Mammary epithelial cell (primary cell): ENCODE measurements at places on chromosomes 3 and 15.

GRCh38 chr3:187971629-187972028 lies 182.3 kb upstream of the LPP start:
- DNase-seq, result no peak

DNA sequence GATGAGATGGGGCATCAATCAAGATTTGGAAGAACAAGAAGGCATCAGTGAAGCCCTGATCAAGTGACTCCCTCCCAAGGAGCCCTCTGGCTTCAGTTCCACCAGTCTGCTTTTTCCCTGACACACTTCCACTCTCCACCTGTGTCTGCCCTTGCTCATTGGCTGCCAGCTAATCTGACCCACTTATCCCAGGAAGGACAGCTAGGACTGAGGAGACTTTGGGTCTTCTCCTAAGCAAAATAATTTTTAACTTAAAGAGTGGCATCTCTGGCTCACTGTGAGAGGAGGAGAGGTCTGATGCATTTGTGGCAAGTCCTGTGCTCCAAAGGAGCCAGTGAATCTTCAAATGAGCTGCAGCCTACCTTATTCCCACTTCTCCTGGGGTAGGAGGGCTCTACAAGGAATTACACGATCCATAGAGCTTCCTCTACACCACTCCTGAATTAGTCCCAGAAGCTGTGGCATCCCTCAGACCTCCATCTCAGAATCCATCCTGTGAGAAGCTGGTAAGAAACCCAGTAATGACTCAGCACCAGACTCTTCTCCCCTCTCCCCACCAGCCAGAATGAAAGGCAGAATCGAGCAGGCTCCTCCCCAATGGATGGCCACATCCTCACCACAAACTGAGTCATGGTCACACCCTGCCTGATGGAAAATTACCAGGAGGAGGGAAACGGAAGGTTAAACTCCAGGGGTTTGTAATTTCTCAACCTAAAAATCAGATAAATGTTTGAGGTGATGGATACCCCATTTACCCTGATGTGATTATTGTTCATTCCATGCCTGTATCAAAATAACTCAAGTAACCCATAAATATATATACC lies 6.3 kb upstream of the PKM start:
- peak; percentile 97 for DNase-seq

- DNase-seq, result peak; percentile 45
These were observed 5.0 kb downstream of the VGLL4 start for GRCh38 chr3:11638495-11639358.

DNA sequence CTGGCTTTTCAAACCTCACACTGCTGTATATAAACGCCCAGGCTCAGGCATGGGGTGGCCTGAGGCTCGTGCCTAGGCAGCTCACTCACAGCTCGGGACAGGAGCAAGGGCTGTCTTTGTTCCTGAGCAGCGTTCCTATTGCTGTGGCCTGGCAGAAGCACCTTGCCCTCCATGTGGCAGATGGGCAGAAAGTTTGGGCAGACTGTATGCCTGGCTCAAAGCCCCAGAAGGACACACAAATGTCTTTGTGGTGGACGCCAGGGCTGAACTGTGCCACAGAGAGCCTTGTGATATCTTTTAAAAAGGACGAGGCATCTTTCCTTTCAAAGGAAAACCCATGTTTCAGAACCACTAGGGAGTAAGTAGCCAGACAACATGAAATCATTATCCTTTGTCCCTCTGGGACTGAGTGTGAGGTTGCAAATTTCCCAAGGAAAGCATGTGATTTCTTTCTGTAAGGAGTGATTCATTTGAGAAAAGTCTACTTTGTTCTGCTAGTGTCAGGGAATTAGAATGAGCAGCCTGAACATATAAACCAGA lies 29.3 kb upstream of the UBE2E1 start:
- peak; percentile 50 for DNase-seq

- DNase-seq, result no peak
These were observed 205.5 kb downstream of the MECOM start for GRCh38 chr3:169457807-169458697.

- no peak for DNase-seq
These were observed 87.6 kb upstream of the WNT5A start for GRCh38 chr3:55574671-55575070.

DNA sequence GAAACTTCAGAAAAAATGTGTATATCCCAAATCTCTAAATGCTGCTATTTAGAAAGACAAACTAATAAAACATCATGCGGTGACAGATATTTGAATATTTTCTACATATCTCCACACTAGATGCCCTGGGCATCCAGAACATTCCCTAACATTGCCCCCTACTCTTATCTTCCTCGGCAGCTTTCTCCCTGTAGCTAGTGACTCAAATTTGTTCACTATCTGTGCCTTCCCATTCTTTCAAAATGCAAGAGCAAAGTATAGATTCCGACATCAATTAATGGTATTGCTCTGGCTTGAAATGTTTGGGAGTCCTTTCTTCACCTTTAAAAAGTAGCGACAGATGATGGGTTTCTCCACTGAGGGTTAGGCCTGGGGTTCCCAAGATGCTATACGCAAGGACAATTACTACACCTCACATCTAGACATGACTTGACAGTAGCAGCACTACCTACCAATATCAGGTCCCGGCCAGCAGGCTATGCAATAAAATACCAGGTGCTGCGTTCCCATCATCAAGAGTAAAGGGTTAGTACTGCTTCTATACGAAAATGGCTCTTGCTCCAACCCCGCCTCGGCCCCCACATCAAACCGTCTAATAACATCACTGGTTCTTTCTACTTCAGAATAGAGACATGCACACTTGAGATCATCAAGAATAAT lies 631 bp downstream of the UBR1 start:
- peak; percentile 54 for DNase-seq

- no peak for DNase-seq
These were observed 28.2 kb upstream of the SUSD5 start for GRCh38 chr3:33246786-33247185.

DNA sequence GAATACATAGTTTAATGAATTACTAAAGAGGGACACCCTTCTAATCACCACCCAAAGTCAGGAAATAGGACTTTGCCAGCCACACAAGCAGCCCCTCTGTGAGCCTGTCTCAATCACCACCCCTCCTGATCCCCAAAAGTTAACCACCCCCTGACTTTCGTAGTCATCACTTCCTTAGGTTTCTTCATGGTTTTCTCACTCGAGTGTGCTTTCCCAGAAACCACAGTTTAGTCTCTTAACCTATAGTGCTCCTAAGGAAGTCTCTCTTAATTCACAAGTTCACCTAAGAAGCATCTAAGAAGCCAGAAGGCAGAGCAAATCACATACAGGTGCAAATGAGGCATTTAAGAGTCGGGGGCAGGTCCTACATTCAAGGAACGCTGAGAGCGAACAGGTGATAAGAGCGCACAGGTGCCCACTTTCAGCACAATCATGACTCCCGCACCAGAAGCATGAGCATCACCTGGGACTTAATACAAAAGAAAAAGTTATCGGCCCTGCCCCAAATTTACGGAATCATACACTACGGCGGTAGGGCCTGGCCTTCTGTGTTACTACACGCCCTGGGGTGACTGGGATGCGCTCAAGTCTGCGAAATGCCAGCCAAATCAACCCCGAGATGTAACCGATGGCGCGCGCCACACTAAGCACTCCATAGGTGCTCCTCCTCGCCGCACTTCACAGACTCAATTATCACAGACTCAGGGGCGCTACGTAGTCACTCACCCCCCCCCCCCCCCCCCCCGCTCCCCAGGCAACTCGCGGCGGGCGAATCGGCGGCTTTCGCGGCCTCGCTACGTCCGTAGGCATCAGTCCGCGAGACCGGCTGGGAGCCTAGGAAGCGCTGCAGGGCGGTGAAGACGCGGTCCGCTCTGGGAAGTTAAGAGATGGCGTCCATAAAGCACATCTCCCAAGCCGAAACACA lies 815 bp downstream of the ULK4 start:
- peak; percentile 72 for DNase-seq

- no peak for DNase-seq
These were observed 38.8 kb downstream of the FBXO22 start for GRCh38 chr15:75942464-75942863.

DNA sequence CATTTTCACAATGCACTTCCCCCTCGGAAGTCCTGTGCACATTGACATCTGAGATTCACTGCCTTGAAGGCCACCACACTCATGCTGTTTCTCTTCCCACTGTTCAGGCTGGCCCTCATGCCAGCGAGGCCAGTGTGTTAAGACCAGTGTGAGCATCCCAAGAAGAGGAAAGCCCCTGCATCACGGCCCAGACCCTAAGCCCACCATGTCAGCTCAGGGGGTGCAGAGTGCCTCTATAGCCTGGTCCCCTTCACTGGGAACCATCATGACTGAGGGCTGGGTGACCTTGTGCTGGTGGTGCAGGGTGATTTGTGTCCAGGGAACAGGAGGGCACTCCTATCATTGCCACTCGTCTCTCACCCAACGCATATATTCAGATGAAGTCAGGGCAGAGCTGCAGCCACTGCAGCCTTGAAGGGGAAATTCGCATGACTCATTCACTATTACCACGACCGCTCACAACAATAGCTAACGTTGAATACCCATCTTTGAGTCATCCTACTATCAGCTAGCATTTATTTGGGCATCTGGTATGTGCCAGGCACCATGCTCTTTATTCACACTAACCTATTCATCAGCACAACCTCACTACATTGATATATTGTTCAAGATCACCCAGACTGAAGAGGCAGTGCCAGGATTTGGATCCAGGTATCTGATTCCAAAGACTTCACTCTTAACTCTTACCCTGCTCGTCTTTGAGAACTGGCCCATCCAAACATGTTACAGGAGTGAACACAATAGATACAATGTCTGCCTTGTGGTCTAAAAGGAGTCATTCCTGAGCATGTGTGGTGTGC lies 58.8 kb upstream of the SLC6A11 start:
- peak; percentile 96 for DNase-seq

DNA sequence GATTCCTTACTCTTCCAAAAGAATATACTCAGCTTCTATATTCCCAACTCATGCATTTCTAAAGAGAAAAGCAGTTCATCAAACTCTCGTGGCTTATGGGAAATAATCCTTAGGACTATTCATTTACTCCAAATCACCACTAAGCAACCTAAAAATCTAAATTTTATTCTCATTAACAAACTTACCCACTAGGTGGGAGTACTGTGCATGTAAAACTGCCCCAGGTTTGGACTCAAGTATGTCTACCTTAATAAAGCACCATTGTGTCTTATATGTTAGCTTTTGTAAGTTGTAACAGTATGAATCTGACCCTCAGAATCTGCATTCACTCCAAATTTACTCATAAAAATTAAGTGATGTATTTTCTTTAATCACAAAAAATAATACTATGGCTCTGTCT lies 25.3 kb downstream of the RAD18 start:
- peak; percentile 11 for DNase-seq

GRCh38 chr3:127970966-127971592 lies 56.0 kb downstream of the KBTBD12 start:
- peak; percentile 41 for DNase-seq

DNA sequence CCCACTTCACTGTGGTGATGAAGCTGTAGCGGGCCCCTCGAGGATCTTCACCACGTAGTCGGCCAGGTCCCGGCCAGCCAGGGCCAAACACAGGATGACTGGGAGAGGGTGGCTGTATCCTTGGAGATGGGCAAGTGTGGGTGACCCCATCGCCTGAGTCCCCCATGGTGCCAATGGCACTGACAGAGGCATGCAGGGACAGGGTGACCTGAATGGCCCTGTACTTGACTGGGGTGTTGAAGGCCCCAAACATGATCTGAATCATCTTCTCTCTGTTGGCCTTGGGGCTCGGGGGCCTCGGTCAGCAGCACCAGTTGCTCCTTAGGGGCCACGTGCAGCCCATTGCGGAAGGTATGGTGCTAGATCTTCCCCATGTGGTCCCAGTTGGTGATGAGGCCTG lies 17.1 kb upstream of the AP3B2 start:
- no peak for DNase-seq

- DNase-seq, result no peak
These were observed 41.8 kb upstream of the XXYLT1 start for GRCh38 chr3:195312714-195313113.

- peak; percentile 60 for DNase-seq
These were observed 1.6 kb upstream of the TTLL3 start for GRCh38 chr3:9808345-9809037.

DNA sequence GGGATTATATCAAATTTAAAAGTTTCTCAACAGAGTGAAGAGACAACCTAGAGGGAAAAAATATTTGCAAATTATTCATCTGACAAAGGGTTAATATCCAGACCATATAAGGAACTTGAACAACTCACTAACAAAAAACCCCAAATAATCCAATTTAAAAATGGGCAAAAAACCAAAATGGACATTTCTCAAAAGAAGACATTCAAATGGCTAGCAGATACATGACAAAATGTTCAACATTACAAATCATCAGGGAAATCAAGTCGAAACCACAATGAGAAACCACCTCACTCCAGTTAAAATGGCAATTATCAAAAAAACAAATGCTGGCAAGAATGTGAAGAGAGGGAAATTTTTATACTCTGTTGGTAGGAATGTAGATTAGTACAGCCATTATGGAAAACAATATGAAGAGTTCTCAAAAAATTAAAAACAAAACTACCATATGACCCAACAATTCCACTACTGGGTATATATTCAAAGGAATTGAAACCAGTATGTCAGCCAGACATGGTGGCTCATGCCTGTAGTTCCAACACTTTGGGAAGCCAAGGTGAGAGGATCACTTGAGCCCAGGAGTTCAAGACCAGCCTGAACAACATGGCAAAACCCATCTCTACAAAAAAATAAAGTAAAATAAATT lies 88.5 kb downstream of the CSNK1G1 start:
- no peak for DNase-seq

GRCh38 chr15:41544650-41545015 lies 576 bp upstream of the RPAP1 start:
- DNase-seq, result no peak

DNA sequence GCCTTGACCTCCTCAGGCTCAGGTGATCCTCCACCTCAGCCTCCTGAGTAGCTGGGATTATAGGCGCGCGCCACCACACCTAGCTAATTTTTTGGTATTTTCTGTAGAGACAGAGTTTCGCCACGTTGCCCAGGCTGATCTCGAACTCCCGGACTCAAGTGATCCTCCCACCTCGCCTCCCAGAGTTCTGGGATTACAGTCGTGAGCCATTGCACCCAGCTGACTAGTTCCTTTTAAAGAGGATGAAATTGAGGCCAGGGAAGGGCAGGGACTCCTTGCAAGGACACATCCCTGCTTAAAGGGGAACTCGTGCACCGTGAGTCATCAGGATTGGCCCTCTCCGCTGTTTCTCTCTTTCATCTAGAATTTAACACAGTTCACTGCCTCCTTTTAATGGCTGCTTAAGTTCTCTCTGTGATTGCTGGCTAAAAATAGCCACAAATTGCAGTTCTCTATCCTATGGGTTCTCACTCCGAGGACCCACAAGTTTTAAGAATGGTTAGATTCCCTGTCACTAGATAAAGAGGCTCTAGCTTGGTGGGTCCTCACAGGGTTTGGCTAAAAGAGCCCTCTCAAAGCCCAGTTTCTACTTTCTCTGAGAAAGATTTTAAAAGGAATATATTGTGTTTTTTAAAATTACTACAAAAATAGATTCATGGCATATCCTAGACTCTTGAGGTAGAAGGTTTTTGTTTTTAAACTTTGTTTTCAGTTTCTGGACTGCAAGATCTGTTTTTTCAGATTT lies 1.4 kb downstream of the CRTAP start:
- peak; percentile 89 for DNase-seq

DNA sequence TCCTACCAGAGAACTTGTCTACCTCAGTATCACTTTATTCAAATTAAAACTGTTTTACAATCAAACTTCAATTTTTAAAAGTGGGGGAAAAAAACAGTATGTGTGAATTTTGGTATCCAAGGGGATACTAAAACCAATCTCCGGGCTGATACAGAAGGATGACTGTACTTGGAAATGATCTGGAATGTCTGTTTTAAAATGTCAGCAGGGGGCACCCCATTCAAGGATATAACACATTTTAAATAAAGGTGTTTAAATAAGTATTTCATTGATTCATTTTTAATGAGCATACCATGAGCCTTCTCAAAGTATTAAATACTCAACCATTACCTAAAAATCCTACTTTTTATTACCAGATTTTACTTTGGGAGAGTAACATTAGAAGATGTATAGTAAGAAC lies 67.9 kb downstream of the ULK4 start:
- DNase-seq, result peak; percentile 36
